Stimulated activated CD8-positive, alpha-beta memory T cell treated with anti-CD3 and anti-CD28 coated beads, Interleukin-7, amount 100 ng/mL, for 4 hours (primary cell): ENCODE measurements at places on chromosomes 16 and 17.

- DNase-seq = no peak
These were observed 9.8 kb downstream of the SCGB1C2 start for GRCh38 chr17:146983-147761.

DNA sequence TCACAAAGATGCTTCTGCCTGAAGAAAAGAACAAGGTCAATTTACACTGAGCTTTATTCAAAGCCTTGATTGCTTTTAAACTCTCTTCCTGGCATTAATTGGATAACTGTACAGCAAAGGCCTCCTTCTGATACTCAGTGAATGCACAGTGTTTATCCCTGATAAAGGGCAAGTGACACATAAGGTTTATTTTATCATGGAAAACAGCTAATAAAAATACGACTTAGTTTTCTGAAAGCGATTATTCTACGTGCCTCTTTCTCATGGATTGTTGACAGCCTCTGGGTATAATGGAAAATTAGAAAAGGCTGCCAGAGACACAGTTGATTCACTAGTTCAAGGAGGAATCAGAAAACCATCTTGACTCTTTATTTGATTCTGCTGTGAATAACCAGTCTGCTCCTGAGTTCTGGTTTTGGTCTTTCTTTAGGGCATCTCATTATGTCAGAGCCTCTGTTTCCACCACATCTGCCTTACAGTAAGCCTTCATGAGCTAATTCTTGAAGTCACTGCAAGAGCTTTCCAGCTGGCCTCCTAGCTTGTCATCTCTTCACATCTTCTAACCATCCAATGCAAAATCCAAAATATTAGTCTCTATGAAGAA lies 212.9 kb downstream of the CNTNAP4 start:
- no peak for DNase-seq

- DNase-seq = no peak
These were observed 77.0 kb downstream of the CACNG1 start for GRCh38 chr17:67121316-67121891.

GRCh38 chr16:9625122-9625521 lies 533.7 kb downstream of the HAPSTR1 start:
- no peak for DNase-seq

DNA sequence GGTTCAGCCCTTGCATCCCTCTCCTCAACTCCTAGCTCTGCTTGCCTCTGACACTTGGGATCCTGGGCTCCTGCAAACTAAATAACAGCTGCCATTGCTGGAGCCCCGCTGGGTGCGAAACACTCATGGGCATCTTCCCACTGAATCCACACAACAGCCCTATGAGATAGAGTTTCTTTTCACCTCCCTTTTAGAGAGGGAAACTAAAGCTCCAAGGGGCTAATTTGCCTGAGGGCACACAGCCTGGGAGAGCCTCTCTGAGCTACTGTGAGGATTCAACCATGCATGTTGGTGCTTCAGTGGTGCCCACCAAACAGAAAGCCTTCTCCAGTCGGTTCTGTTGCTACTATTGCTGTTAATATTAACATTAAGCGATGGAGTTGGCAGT lies 4.0 kb downstream of the ACBD4 start:
- no peak for DNase-seq

GRCh38 chr17:20852990-20853370 lies 189.8 kb downstream of the USP22 start:
- no peak for DNase-seq

DNA sequence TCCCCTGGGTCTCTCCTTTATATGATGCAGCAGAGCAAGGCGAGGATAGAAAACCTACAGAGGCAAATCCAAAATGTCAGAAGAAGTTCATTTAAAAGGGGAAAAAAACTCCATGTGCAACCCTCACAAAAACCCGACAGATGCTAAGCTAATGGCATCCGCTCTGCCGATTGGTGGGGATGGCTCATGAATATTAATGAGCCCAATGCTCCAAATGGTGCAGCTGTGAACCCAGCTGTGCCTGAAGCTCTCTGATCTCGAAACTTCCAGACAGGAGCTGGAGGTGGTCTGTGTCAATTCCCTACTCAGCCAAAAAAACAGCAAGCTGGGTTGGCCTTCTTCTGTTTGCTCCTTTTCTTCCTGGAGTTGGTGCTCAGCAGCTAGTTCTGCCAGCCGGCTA lies 15.5 kb downstream of the SNX11 start:
- DNase-seq = no peak

- no peak for DNase-seq
These were observed 208.8 kb downstream of the HAPSTR1 start for GRCh38 chr16:9300252-9300651.

DNA sequence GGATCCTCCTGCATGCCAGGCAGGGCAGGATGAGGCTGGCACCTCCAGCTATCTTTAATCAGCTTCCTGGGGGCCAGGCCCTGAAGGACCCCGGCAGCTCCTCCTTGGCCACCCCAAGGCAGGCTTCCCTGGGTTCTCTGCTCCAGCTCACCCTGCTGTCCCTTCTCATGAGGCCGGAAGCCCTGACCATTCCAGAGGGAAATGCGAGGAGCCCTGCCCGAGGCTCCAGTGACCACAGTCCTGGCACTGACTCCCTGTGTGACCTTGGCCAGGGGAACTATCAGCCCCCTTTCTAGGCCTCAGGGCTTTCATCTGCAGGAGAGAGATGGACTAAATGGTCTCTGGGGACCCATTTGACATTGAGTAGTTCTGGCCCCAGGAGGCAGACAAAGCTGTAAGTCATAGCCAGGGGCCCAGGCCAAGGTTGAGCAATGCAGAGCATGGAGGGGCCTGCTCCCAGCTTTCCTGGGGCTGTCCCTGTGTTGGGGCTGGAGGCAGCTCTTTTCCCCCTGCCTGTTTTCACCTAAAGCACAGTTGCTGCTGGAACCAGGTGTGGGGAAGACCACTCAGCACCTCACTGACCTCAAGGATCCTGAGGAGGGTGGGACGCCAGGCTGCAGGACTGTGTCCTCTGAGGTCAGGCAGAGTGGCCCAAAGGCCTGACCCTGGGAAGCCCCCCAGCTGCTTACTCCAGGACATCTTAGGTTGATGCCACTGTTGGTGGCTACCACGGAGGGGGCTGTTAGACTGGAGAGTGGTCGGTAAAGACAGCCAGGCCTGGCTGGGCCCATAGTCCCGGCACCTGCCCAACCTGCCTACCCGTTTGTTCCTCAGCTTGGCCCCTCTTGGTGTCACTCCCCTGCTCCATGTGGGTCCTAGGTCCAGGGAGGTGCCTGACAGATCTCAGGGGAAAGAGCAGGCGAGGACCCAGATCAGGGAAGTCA lies 8.1 kb downstream of the KCNH6 start:
- no peak for DNase-seq

- no peak for DNase-seq
These were observed 160.9 kb upstream of the TOX3 start for GRCh38 chr16:52707676-52708337.

DNA sequence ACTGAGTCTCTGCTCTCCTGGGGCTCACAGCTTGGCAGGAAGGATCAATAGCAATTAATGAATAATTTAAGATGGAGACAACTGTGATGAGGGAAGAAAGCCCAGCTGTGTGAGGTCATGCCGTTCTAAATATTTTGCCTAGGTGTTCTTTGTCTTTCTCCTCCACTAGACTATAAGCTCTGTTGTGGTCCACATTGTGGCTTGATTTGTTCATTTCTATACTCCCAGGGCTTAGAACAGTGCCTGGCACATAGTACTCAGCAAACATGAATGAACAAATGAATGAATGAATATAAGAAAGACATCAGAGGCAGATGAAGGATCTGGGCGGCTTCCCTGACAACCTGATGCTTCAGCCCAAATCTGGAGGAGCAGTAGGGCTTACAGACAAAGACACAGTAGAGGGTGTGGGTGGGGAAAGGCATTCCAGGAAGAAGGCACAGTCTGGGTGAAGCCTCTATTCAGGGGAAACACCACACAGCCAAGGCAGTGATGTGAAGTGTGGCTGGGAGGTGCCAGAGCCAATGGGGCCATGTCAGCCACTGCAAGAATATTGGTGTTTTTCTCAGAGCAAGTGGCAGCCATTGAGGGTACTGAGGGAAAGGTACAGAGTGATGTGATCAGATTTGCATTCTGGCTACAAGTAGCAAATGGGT lies 8.3 kb downstream of the CDH13 start:
- DNase-seq = no peak

- DNase-seq = no peak
These were observed 126.0 kb downstream of the ABCC12 start for GRCh38 chr16:48029768-48030167.

DNA sequence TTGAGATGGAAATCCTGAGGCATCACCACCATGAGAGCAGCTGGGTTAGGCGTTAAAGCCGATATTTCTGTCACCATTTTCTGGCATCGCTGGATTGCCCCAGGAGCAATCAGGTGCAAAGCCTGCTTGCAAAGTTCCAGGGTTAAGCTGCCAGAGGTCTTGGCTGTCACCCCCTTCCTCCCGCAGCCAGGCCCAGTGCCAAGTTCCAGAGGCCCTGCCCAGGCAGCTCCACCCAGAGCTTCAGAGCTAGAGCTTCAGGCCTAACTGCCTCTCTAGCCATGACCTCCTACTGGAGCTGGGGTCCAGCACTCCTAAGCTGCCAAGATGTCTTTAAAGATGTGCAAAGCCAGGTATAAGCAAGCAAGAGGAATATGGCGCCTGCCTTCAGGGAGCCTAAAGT lies 8.8 kb upstream of the TMEM238L start:
- no peak for DNase-seq

- DNase-seq = peak; percentile 28
These were observed at the start of gene FKBP10 for GRCh38 chr17:41812381-41813151. TSS of gene FKBP10 (plus strand) at chr17:41813004. CDS start at chr17:41813035, 31 bp downstream.

GRCh38 chr16:24800586-24800985 lies 45.2 kb upstream of the SLC5A11 start:
- no peak for DNase-seq

DNA sequence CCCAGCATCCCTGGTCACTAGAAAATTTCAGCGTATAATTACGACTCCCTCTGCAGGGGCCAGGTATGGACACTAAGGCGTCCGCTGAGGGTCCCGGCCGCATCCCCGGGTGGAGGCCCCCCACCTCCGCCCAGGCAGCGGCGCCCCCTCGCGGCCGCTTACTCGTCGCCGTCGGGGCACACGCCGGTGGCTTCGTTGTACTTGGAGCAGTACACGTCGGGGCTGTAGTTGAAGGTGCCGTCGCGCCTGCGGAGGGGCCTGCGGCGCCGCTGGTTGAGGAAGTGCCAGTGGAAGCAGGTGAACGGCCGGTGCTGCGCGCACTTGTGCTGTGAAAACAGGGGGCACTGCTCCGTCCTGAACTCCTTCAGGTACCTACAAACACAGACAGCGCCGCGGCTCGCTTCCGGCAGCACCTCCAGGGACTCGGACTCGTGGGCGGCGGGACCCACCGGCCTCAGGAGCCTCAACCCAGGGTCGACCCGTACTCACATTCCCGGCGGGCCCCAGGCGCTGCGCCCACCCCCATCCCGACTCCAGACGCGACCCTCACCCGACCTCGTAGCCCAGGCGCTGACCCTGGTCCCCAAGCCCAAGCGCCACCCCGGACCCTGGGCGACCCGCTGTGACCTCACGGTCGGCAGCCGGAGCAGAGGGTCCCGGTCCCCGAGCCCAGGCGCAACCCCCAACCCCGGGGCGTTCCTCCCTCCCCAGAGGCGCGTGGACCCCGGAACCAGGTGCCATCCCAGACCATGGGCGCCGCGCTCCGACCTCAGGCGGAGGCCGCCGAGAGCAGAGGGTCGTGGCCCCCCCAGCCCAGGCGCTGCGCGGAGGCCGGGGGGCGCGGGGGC lies 596 bp downstream of the UNKL start:
- peak; percentile 52 for DNase-seq

GRCh38 chr17:80943346-80944145 lies 48.1 kb upstream of the CHMP6 start:
- no peak for DNase-seq

DNA sequence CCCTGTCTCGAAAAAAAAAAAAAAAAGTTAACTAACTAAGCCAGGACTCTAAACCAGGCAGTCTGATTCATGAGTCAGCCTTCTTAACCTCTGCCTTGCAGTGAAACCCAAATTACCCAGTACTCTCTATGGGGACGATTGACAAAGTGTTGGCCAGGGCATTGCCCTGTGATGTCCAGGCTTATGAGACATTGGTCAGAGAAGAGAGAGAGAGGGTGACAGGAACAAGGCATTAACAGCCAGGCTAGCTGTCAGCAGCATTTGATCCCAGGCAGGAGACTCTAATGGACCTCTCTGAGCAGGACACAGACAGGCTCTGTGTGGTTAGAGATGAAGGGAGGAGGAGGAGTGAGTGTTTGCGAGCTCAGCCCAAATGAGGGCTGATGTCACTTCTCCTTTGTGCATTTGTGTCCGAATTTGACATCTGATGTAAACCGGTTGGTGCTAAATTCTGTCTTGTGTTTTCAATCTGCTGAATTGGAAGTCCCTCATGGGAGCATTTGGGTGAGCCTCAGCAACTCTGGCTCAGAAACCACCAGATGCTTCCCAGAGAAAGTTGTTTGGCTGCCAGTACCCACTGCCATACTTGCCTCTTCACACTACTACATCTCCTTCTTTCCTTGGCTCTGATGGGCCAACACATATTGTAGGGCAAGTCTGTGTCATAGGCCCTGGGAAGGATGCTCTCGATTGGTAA lies 4.3 kb upstream of the MYL4 start:
- DNase-seq = no peak

DNA sequence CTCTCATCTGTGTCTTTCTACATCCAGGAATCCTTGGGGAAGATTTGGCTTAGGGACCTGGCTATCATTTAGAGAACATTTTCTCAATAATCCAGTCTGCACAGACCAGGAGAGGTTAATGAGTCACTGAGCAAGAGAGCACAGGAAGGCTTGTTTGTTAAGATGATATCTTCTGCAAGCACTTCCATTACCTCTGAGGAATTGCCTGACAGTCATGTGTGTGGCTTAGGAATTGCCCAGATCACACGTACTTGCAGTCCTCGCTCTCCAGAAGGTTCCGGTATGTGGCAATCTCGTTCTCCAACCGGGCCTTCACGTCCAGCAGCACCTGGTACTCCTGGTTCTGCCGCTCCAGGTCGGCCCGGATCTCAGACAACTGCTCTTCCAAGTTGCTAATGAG lies 3.3 kb downstream of the KRT37 start:
- DNase-seq = no peak

GRCh38 chr16:85152414-85153030 lies 40.2 kb upstream of the CIBAR2 start:
- DNase-seq = no peak
